Testis (tissue), 5 donors: ENCODE measurements at places on chromosomes 12 and 14. TPM values are rescaled to one million over a fixed set of nuclear protein-coding genes. Genes with fewer than 3 reads are reported as not detected.

The SMCO2 gene
- 4.6 TPM for total RNA-seq

The KRT2 gene
- not detected for total RNA-seq

The NKX2-8 gene
- total RNA-seq: 62.4 TPM

The MDM2 gene
- total RNA-seq: 40.6 TPM

The MARK3 gene
- 198 TPM for total RNA-seq

The CLEC4C gene
- 2.0 TPM for total RNA-seq

The PMCH gene
- not detected for total RNA-seq

DNA sequence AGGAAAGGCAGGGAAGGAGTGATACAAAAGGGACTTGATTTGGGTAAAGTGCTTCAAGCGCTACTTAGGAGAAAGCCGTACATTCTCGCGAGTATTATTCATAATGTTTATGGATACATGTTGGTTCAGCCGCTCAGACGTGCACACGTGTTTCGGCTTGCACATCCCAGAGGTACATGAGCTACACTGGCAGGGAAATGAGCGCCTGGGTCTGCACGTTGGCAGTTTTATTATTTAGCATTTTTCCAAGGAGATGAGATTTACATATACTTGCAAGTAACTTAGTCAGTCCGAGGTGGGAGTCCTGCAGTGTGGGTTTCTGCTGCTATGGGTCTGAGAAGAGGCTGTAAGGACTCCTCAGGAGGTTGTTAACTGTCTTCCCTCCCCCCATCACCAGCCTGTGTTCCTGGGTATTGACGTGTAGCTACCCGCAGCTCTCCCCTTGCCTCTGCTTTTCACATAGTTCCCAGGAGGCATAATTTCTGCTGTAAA, 1.5 kb downstream of the PRKCH start:
- H3K27ac ChIP-seq: no peak overlapping the region
- DNase-seq: no peak
- no peaks in the 10 kb centered on the region for H3K36me3 ChIP-seq
- H3K4me3 ChIP-seq: peak overlapping the region; percentile 65

GRCh38 chr12:105033851-105034250, 47.7 kb downstream of the NOPCHAP1 start:
- H3K27ac ChIP-seq: no peak overlapping the region
- H3K4me1 ChIP-seq: no peaks in the 10 kb centered on the region
- H3K27me3 ChIP-seq: no peaks in the 10 kb centered on the region
- no peak for DNase-seq
- H3K4me3 ChIP-seq: no peak overlapping the region

- H3K27ac ChIP-seq: no peak overlapping the region
- H3K36me3 ChIP-seq: no peaks in the 10 kb centered on the region
- DNase-seq: no peak
Observed at GRCh38 chr12:5622280-5622679, 190.4 kb downstream of the NTF3 start.

GRCh38 chr12:124576061-124576650, 8.7 kb upstream of the NCOR2 start:
- peaks cover 11% of the 10 kb centered on the region for H3K4me1 ChIP-seq
- no peak overlapping the region for H3K27ac ChIP-seq
- no peak overlapping the region for H3K4me3 ChIP-seq
- H3K36me3 ChIP-seq: no peaks in the 10 kb centered on the region
- H3K27me3 ChIP-seq: no peaks in the 10 kb centered on the region
- no peak for DNase-seq

DNA sequence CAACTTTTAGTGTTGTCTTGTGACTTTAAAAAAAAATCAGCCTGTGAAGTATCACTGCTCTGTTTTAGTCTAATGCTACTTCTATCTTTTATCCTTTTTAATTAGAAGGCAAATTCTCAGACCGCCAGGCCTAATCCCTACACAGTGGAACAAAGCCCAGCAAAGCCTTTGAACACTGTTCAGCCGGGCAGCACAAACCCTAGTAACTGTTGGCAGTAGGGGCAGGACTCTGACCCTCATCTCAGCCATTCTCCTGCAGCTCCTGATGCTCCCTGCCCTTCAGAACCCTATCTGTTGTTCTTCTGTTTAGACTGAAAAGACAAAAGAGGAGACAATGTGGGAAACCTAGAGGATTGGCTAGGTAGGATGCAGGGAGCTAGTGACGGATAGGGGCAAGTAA, 78.0 kb upstream of the OTX2 start:
- no peak overlapping the region for H3K27ac ChIP-seq
- no peak overlapping the region for H3K4me3 ChIP-seq
- no peaks in the 10 kb centered on the region for H3K36me3 ChIP-seq
- no peaks in the 10 kb centered on the region for H3K27me3 ChIP-seq
- DNase-seq: no peak

GRCh38 chr12:121218588-121219352, 8.8 kb downstream of the P2RX4 start:
- no peaks in the 10 kb centered on the region for H3K4me1 ChIP-seq
- no peak overlapping the region for H3K27ac ChIP-seq
- H3K36me3 ChIP-seq: no peaks in the 10 kb centered on the region
- H3K27me3 ChIP-seq: no peaks in the 10 kb centered on the region

DNA sequence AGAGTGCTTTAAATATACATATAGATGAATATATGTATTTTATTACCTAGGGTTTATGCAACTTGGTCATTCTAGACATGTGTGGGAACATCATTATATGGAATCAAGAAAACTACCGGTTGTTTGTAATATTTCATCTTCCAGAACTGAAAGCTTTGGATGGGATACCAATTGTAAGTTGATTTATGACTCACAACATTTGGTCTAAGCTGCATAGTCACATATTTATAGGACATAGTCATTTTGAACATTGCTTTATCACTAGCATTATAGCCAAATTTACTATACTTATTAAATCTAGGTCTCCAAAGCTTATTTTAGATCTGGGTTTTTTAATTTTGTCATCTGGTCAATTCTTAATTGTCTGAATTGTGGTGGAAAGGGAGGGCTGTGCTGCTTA, 83.7 kb upstream of the PCNX4 start:
- H3K4me3 ChIP-seq: no peak overlapping the region
- no peaks in the 10 kb centered on the region for H3K27me3 ChIP-seq
- H3K36me3 ChIP-seq: no peaks in the 10 kb centered on the region
- no peak for DNase-seq
- H3K4me1 ChIP-seq: no peaks in the 10 kb centered on the region
- no peak overlapping the region for H3K27ac ChIP-seq

DNA sequence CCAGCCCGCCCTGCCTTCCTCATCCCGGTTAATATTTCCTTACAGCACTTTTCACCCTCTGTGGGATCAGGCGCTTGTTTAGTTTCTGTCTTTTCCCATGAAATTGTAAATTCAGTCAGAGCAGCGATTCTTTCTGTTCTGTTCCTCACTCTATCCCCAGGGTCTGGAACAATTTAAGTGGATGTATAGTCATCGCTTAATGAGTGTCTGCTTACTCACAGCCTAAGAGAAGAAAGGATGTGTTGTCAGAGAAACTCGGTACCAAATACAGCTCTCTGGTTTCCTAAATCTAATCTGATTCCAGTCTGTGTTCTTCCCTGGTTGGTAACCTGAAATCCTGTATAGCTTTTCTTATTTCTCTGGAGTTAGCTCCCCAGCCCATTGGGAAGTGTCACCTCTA, 44.9 kb downstream of the FOS start:
- H3K27ac ChIP-seq: no peak overlapping the region
- no peak overlapping the region for H3K4me3 ChIP-seq
- no peaks in the 10 kb centered on the region for H3K4me1 ChIP-seq
- H3K27me3 ChIP-seq: no peaks in the 10 kb centered on the region
- H3K36me3 ChIP-seq: no peaks in the 10 kb centered on the region

- H3K36me3 ChIP-seq: no peaks in the 10 kb centered on the region
- H3K4me3 ChIP-seq: no peak overlapping the region
- no peaks in the 10 kb centered on the region for H3K27me3 ChIP-seq
- no peak overlapping the region for H3K27ac ChIP-seq
Observed at GRCh38 chr14:20659813-20660395, 18.4 kb upstream of the OR6S1 start.

DNA sequence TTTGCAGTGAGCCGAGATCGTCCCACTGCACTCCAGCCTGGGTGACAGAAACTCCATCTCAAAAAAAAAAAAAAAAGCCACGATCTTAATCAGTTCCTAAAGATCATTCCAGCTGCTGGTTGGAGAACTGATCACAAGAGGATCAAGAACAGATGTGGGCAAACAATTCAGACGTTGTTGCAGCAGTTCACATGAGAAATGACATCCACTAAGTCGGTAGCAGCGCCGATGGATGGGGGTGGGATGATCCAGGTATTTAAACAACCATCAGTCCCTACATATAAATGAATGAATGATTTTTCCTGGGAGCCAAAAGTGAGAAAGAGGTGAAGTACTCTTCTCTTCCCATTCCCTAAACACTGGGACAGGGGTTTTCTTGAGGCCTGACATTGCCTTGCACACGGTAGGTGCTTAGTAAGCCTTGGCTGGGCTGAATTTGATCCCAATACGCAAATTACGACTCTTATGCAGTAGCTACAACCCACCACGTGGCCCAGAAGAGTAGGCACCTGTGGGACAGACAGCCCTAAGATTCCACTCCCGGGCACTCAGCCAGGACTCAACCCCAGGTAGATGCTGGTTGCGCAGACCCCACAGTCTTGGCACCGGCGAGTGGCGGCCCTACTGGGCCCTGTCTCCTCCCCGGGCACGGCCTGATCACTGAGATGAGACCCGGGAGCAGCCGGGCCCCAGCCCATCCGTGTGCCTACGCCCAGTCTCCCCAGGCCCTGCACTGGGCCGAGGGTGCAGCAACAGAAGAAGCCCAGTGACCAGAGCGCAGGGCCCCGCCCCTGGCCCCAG, 565 bp downstream of the SPRYD3 start:
- no peak for DNase-seq
- peaks cover 8% of the 10 kb centered on the region for H3K4me1 ChIP-seq
- H3K27me3 ChIP-seq: no peaks in the 10 kb centered on the region
- peak overlapping the region; percentile 91 for H3K27ac ChIP-seq
- H3K4me3 ChIP-seq: peak overlapping the region; percentile 59

GRCh38 chr12:91057368-91058165, at the start of gene KERA:
KERA (minus strand) TSS chr12:91058024; CDS start chr12:91056281, 1,743 bp downstream.
- no peak within 1 kb of the TSS for H3K27ac ChIP-seq
- no peaks in the 10 kb centered on the region for H3K36me3 ChIP-seq
- H3K4me3 ChIP-seq: no peak within 1 kb of the TSS
- DNase-seq: no peak

DNA sequence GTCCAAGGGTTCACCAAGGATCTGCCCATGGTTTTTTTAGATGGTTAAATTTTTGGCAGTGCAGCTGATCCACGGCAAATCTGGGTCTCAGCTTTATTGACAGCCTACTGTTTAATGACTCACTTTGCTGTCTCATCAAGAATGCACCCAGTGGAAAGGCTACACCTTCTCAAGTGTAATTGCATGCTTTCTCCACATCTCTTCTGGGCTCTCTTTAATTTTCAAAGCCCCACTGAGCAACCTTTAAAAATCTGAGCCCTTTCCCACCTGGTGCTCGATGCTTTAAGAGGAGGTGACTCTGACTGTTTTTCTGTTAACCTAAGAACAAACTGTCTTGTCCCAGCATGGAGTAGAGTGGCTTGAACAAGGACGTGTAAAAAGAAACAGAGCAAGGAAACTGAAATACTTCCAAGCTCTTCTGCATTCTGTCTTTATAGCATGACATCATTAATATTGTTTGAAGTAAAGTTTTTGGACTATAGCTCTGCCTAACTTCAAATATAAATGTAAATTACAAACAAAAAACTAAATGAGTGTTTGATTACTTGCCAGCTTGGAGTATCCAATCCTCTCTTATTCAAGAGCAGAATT, 214.2 kb upstream of the KRR1 start:
- no peak overlapping the region for H3K27ac ChIP-seq
- H3K4me1 ChIP-seq: peaks cover 29% of the 10 kb centered on the region
- no peak overlapping the region for H3K4me3 ChIP-seq
- no peaks in the 10 kb centered on the region for H3K36me3 ChIP-seq

DNA sequence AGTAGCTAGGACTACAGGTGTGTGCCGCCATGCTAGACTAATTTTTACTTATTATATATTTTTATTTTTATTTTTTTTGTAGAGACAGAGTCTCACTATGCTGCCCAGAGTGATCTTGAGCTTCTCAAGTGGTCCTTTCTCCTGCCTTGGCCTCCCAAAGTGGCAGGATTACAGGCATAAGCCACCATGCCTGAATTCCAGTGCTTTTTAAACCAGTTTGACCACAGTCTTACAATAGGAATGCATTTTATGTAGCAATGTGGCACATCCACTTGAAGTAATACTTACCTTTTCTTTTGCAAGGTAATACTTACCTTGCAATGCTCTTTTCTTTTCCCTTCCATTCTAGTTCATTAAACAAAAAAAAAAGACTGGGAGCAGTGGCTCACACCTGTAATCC, 38.0 kb upstream of the CPM start:
- no peak overlapping the region for H3K4me3 ChIP-seq
- no peak overlapping the region for H3K27ac ChIP-seq
- no peaks in the 10 kb centered on the region for H3K4me1 ChIP-seq
- DNase-seq: no peak
- H3K36me3 ChIP-seq: no peaks in the 10 kb centered on the region

DNA sequence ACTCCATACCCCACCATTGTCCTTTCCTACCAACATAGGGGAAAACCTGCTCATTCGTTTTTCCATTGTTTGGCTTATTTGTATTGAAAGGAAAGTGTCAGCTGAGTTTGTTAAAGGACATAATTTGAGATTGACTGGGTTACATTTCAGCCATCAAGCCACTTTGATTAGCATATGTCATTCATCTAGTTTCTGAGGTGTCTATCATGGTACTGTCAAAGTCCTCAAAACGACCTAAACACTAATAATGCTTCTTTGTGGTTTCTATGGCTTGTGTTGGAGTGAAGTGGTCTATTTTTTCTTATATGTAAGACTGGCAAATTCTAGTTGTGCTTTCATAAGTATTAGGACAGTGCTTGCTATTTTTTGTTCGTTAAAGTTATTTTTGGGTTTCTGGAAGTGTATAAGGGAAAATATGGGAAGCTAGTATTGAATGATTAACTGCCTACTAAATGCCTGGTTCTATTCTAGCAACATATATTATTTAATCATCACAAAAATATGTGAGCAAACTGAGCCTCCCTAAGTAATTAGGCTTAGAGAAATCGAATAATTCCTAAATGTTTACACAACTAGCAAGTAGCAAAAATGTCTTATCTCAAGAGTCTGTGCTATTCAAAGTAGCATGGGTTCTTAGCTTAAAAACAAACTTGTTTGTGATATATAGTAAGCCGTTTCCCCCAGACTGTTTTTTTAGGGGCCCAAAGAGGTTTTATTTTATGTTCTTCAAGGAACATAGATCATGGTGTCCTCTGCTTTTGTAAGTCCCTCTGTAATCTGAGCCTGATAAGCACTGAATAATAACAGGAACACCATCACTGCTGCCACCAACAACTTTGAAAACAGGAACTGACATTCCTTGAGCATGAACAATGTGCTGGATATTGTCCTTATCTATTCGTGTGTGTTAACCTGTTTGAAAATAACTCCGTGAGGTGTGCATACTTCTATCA, 67.1 kb downstream of the DERA start:
- no peak for DNase-seq
- H3K4me3 ChIP-seq: no peak overlapping the region
- H3K27ac ChIP-seq: no peak overlapping the region

- no peaks in the 10 kb centered on the region for H3K27me3 ChIP-seq
- H3K4me1 ChIP-seq: no peaks in the 10 kb centered on the region
- no peaks in the 10 kb centered on the region for H3K36me3 ChIP-seq
- H3K27ac ChIP-seq: no peak overlapping the region
Observed at GRCh38 chr14:69408331-69408960, 10.0 kb downstream of the SLC39A9 start.
